ENCODE measurements at places on chromosomes 4 and X. TPM values are rescaled to one million over a fixed set of nuclear protein-coding genes. Genes with fewer than 3 reads are reported as not detected.

DNA sequence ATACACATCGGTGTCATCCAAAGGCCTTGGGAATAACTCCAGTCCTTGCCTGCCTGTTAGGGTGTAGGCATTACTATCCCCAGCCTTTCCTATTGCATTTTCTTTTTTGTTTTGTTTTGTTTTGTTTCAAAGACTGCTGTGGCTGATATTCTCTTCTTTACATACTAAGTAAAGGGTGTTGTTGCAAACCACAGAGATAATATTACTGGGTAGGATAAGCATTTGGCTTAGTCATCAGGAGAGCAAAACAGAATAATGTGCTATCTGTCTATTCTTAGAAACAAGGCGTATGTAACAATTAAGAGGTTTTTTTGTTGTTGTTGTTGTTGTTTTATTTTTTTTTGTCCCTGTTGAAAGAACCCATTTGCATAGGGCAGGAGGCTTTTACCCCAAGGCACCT, 41.8 kb downstream of the UGT2B28 start:
- no peak for DNase-seq
- no peak overlapping the region for H3K27ac ChIP-seq
- H3K27me3 ChIP-seq = no peaks in the 10 kb centered on the region
- no peaks in the 10 kb centered on the region for H3K4me1 ChIP-seq

DNA sequence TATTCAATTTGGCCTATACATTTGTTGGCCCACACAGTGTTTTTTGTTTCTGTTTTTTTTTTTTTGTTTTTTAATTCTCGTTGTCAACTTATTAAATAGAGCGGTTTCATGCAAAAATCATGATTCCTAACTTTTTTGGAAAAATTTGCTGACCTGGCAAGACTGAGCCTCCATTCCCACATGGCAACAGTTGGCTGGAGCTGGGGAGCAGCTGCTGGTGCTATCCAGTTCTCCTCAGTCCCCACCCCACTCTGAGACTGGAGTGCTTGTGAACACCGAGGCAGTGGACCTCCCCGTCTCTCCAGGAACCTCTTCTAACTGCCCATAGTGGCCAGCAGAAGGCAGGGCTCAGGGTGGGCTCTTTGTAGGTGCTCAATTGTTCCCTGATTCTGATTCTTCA, 95.7 kb upstream of the OTUD4 start:
- no peaks in the 10 kb centered on the region for H3K27me3 ChIP-seq
- peaks cover 23% of the 10 kb centered on the region for H3K4me1 ChIP-seq
- H3K36me3 ChIP-seq = no peaks in the 10 kb centered on the region
- H3K27ac ChIP-seq = no peak overlapping the region
- no peak for DNase-seq

- no peaks in the 10 kb centered on the region for H3K27me3 ChIP-seq
- no peak within 1 kb of the TSS for H3K27ac ChIP-seq
- DNase-seq = no peak
- no peaks in the 10 kb centered on the region for H3K4me1 ChIP-seq
- no peaks in the 10 kb centered on the region for H3K36me3 ChIP-seq
These were observed at the start of gene SLC4A4 for GRCh38 chr4:71338846-71339593. TSS of gene SLC4A4 (plus strand) at chr4:71339020.

DNA sequence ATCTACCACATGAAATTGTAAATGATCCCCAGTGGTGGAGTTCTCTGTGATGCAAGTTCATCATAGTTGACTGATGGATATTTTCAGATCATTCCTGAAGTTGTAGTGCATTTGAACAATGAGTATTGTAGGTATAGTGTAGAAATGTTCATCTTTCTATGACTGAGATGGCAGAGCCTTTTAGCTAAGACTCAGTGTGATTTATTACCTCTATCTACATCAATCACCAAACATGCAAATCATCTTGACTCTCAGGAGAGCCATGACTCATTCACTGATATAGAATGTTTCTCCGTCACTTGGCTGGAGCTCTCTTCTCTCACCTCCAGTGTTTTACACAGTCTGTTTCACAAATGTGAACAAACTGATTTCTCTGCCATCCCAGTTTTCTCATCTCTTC, 392.6 kb downstream of the IL1RAPL1 start:
- H3K4me1 ChIP-seq = no peaks in the 10 kb centered on the region
- H3K27ac ChIP-seq = no peak overlapping the region
- H3K4me3 ChIP-seq = no peak overlapping the region
- H3K27me3 ChIP-seq = no peaks in the 10 kb centered on the region
- no peaks in the 10 kb centered on the region for H3K36me3 ChIP-seq
- DNase-seq = no peak

DNA sequence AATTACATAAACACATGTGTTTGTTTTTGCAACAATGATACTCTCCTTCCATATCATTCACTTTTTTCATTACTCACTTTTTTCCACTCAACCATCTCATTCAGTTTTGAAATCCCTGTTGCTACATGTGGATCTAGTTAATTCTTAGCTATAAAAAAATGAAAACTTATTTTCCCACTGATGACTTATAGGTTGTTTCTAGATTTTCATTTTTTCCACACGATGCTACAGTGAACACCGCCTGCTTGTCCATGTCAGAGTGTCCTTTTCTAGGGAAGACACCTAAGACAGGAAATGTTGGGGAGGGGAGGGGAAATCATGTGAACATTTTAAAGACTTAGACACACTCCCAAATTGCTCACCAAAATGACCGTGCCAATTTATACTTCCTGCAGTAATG, 70.2 kb downstream of the SUPT20HL2 start:
- DNase-seq = no peak
- H3K36me3 ChIP-seq = no peaks in the 10 kb centered on the region
- peaks cover 11% of the 10 kb centered on the region for H3K4me1 ChIP-seq
- no peaks in the 10 kb centered on the region for H3K27me3 ChIP-seq
- H3K27ac ChIP-seq = no peak overlapping the region

DNA sequence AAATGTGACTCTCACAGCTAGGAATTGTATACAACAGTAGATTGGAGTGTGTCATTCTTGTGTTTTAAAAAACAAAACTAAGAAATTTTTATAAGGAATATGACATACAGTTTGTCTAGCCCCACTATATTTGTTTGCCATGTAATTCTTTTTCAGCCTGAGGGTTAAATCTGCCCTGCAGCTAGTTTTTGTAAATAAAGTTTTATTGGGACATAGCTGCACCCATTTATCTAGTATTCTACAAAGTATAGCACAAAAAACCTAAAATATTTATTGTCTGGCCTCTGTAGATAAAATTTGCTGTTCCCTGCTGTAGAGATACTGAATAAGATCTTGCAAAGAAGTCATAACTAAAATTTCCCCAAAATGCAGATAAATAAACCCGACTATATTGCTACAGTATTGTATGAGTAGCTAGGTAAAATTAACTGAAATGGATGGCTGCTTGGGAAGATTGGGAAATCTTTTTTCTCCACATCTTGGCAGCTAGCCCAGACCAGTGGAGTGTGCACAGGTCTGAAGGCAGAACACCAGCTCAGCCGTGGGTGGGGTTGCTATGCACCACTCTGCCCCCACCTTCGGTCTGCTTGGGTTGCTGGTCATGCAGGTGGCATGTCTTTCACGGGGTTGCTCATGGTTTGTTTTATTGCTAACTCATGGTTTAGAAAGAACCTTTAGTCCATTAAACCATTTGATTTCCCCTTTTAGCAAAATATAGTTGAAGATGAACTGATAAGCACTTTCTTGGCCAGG, 127.9 kb downstream of the KLHL8 start:
- peaks cover 51% of the 10 kb centered on the region for H3K4me1 ChIP-seq
- peak overlapping the region; percentile 27 for H3K27ac ChIP-seq
- H3K36me3 ChIP-seq = no peaks in the 10 kb centered on the region
- no peaks in the 10 kb centered on the region for H3K27me3 ChIP-seq
- H3K4me3 ChIP-seq = no peak overlapping the region

- peaks cover 49% of the 10 kb centered on the region for H3K4me1 ChIP-seq
- H3K27me3 ChIP-seq = no peaks in the 10 kb centered on the region
- no peak overlapping the region for H3K4me3 ChIP-seq
- H3K27ac ChIP-seq = no peak overlapping the region
- no peak for DNase-seq
These were observed 53.7 kb upstream of the BCOR start for GRCh38 chrX:40151211-40152172.

- H3K27ac ChIP-seq = no peak overlapping the region
- H3K4me1 ChIP-seq = peaks cover 25% of the 10 kb centered on the region
- H3K4me3 ChIP-seq = no peak overlapping the region
- H3K27me3 ChIP-seq = no peaks in the 10 kb centered on the region
- peaks cover 22% of the 10 kb centered on the region for H3K36me3 ChIP-seq
These were observed 24.8 kb upstream of the CYP2U1 start for GRCh38 chr4:107906458-107907100.

DNA sequence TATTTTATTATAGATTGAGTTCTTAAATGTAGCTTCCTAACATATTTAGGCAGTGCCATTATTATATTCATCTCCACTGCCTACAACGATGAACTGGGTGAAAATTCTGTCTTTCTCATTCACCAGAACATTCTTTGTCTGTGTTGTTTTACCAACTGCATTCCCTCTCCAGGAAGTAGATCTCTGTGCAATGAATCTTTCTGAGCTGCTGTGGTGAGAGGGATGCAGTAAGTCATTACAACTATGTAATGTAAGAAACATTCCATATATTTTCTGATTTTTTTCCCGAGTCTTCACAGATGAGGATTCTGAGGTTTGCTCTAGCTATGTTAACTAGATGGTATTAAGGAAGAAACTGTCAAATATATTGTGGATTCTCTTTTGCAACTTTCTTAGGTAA, 811.9 kb upstream of the PCDH7 start:
- H3K27me3 ChIP-seq = no peaks in the 10 kb centered on the region
- no peak for DNase-seq
- H3K36me3 ChIP-seq = no peaks in the 10 kb centered on the region

GRCh38 chr4:113290666-113291065, 241.2 kb downstream of the ANK2 start:
- H3K36me3 ChIP-seq = no peaks in the 10 kb centered on the region
- H3K4me3 ChIP-seq = no peak overlapping the region
- H3K27ac ChIP-seq = no peak overlapping the region
- H3K27me3 ChIP-seq = no peaks in the 10 kb centered on the region
- peaks cover 68% of the 10 kb centered on the region for H3K4me1 ChIP-seq

DNA sequence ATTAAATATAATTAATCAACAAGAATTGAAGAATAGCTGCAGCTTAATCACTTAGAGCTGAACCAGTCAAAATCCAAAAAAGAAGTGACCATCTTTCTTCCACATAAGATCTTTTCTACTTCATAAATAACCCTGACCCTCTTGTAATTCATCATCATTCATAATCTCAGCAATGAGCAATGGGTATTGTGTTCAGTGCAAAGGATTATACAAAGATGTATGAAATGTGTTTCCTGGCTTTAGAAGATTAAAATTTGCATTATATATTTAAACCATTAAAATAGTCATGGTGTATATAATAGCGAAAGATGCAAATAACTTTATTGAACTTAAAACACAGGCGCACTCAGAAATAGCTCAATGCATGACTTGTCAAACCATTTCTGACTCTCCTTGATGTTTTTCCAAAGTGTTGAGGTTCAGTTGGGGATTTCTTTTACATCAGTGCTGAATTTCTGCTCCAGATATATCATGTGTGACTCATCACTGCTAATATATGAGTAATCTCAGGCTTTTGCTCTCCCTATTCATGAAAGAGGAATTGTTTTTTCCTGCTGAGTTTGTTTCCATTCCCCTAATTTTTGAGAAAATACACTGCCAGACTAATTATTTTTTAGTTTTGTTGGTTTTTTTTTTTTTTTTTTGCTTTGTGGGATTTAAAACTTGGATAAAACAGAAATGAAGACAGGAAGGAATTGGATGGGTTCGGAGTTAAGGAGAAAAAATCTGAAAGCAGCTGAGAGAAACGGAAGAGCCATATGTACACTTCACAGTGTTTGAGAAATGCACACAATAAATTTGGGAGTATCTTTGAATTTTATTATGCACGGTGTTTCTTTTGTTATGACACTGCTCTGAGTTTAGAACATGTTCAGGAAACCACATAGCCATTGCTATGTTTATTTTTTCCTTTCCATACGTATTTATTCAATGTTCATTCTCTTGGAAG, 290.1 kb upstream of the PCDH7 start:
- no peaks in the 10 kb centered on the region for H3K36me3 ChIP-seq
- DNase-seq = no peak
- H3K27me3 ChIP-seq = no peaks in the 10 kb centered on the region
- H3K27ac ChIP-seq = no peak overlapping the region

Gene GLUD2
- total RNA-seq = 1.0 TPM

Gene PLP1
- total RNA-seq = 29.2 TPM

Measured in esophagus muscularis mucosa (tissue), 4 donors.